Progenitor cell of endocrine pancreas (in vitro differentiated cells): ENCODE measurements at places on chromosomes 2 and 18. TPM values are rescaled to one million over a fixed set of nuclear protein-coding genes. Genes with fewer than 3 reads are reported as not detected.

- peaks cover 2% of the 10 kb centered on the region for H3K36me3 ChIP-seq
- H3K4me1 ChIP-seq, result peaks cover 8% of the 10 kb centered on the region
- no peak for DNase-seq
- H3K27me3 ChIP-seq, result no peaks in the 10 kb centered on the region
- no peak overlapping the region for H3K4me3 ChIP-seq
Observed at GRCh38 chr2:55768991-55769390, 75.3 kb upstream of the PNPT1 start.

DNA sequence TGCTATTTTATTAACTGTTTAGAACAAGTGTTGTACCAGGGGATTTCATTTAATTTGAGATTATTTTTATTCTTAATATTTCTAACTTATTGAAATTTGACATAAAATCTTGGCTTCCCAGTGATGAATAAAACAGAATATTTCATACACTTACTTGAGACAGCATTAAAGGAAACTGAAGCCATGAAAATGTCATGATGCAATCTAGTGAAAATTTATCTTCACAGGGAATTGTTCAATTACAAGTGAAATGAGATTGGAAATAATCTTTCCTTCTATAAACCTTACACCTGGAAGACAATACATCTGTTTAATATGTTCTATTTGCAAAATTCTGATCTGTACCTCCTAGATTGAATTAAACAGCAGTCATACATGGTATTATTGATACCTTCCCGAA is 511.0 kb upstream of the CDH7 start:
- DNase-seq, result no peak
- H3K4me1 ChIP-seq, result peaks cover 14% of the 10 kb centered on the region
- no peak overlapping the region for H3K4me3 ChIP-seq
- no peaks in the 10 kb centered on the region for H3K27me3 ChIP-seq
- no peak overlapping the region for H3K27ac ChIP-seq

The MFSD2B gene
- 0.40 and 1.2 TPM in 2 replicates for total RNA-seq

The ATP6V1B1 gene
- not detected in 2 replicates for total RNA-seq

DNA sequence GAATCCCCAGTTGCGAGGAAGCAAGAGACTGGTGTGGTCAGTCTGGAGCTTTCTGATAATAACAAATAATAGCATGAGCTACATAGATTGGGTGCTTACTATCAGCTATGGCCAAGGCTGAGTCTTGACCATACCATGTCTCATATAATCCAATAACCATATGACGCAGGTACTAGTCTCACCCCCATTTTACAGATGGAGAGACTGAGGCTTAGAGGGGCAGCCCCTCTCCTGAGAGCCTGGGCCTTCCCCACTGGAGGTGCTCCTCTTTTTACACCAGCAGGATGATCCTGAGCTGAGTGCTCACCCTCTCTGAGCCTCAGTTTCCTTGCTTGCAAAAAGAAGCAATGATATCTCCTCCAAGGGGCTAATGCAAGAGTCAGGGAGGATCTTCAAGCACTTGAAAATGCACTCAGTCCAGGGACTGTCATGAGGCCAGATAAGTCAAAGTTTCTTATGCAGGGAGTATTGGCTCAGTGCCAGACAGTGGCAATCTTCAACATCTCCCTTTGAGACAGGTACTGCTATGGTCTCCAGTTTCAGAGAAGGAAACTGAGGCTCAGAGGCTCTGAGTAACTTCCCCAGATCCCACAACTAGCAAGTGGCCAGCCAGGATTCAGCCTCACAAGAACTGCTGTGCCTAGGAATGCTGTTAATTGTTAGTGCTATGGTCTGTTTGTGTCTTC is 149.7 kb downstream of the TFCP2L1 start:
- no peaks in the 10 kb centered on the region for H3K4me1 ChIP-seq
- H3K4me3 ChIP-seq, result no peak overlapping the region
- no peak overlapping the region for H3K27ac ChIP-seq
- no peaks in the 10 kb centered on the region for H3K36me3 ChIP-seq

GRCh38 chr18:65436430-65436829 is 314.4 kb upstream of the CDH7 start:
- no peak overlapping the region for H3K27ac ChIP-seq
- H3K27me3 ChIP-seq, result no peaks in the 10 kb centered on the region
- H3K4me1 ChIP-seq, result no peaks in the 10 kb centered on the region
- no peak for DNase-seq
- H3K4me3 ChIP-seq, result no peak overlapping the region
- H3K36me3 ChIP-seq, result no peaks in the 10 kb centered on the region

GRCh38 chr2:160022162-160022561 is 40.3 kb downstream of the PLA2R1 start:
- no peaks in the 10 kb centered on the region for H3K27me3 ChIP-seq
- peaks cover 3% of the 10 kb centered on the region for H3K4me1 ChIP-seq
- no peak overlapping the region for H3K4me3 ChIP-seq
- H3K36me3 ChIP-seq, result no peaks in the 10 kb centered on the region
- H3K27ac ChIP-seq, result no peak overlapping the region

- no peak overlapping the region for H3K27ac ChIP-seq
- no peak for DNase-seq
Observed at GRCh38 chr2:55490554-55490953, 29.0 kb upstream of the CFAP36 start.

DNA sequence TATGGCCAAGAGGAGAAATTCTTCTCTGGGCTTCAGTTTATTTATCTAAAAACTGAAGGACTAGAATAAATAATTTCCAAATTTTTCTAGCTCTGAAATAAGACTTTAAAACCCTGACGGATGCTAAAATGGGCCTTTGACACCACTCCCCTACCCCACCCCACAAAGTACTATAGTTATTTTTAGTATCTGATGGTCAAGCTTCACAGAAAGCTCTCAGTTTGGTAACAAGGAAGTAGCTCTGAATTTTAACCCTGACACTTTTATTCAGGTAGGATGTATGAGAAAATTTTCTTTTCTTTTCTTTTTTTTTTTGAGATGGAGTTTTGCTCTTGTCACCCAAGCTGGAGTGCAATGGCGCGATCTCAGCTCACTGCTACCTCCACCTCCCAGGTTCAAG is 2.4 kb downstream of the RBKS start:
- no peak overlapping the region for H3K27ac ChIP-seq
- no peak for DNase-seq
- H3K4me1 ChIP-seq, result peaks cover 6% of the 10 kb centered on the region
- H3K27me3 ChIP-seq, result no peaks in the 10 kb centered on the region

The MOGAT1 gene
- total RNA-seq, result 0.74 and 0.98 TPM in 2 replicates

The CRYBA2 gene
- total RNA-seq, result 24.4 and 30.1 TPM in 2 replicates

DNA sequence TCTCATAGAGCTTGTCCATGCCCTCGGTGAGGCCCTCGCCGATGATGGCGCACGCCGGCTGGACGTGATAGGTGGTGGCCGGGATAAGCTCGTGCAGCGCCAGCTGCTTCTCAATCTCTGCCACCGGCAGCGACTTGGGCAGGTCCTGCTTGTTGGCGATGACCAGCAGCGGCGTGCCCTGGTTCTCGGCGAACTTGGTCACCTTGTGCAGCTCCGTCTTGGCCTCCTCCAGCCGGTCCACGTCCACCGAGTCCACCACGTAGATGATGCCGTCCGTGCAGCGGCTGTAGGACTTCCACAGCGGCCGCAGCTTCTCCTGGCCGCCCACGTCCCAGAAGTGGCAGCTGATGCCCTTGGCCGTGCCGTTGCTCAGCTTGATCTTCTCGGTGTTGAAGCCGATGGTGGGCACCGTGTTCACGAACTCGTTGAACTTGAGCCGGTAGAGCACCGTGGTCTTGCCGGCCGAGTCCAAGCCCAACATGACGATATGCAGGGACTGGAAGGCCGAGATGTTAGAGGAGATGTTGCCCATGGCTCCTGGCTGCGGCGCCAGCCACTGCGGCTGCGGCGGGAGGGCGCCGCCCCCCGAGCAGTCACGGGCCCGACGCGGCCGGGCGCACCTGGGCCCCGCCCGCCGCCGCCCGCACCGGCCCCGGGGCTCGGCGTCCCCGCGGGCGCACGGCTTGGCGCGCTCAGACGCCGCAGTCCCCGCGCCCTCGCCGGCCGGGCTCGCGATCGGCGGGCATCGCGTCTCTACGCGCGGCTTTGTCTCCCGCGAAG is 636 bp downstream of the ARL4C start:
- DNase-seq, result peak; percentile 19
- peak overlapping the region; percentile 96 for H3K4me3 ChIP-seq
- H3K27ac ChIP-seq, result peak overlapping the region; percentile 96
- H3K36me3 ChIP-seq, result peaks cover 5% of the 10 kb centered on the region

The EML4 gene
- 75.7 and 79.1 TPM in 2 replicates for total RNA-seq

GRCh38 chr2:241948901-241949735 is 79.6 kb downstream of the RTP5 start:
- peaks cover 2% of the 10 kb centered on the region for H3K4me1 ChIP-seq
- DNase-seq, result no peak
- H3K36me3 ChIP-seq, result no peaks in the 10 kb centered on the region
- no peak overlapping the region for H3K4me3 ChIP-seq
- peaks cover 27% of the 10 kb centered on the region for H3K27me3 ChIP-seq
